ENCODE measurements at places on chromosomes 11 and 22.

GRCh38 chr11:111935317-111936039 lies 1.7 kb upstream of the DIXDC1 start:
- no peak for DNase-seq

DNA sequence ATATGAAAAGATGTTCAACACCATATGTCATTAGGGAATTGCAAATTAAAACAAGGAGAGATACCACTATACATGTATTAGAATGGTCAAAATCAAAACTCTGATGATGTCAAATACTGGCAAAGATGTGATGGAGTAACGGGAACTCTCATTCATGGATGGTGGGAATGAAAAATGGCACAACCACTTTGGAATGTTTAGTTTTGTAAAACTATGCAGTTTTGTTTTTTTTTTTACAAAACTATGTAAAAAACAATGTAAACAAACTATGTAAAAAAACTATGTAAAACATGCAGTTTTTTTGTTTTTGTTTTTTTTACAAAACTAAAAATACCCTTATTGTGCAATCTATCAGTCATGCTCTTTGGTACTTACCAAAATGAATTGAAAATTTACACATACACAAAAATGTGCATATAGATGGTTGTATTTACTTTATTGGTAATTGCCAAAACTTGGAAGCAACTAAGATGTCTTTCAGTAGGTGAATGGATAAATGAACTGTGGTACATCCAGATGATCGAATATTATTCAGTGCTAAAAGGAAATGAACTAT lies 5.0 kb upstream of the USP47 start:
- peak; percentile 22 for DNase-seq

GRCh38 chr11:112248201-112248600 lies 12.5 kb downstream of the PLET1 start:
- DNase-seq: no peak

- DNase-seq: no peak
These were observed 76.6 kb upstream of the UCP3 start for GRCh38 chr11:74085542-74085892.

DNA sequence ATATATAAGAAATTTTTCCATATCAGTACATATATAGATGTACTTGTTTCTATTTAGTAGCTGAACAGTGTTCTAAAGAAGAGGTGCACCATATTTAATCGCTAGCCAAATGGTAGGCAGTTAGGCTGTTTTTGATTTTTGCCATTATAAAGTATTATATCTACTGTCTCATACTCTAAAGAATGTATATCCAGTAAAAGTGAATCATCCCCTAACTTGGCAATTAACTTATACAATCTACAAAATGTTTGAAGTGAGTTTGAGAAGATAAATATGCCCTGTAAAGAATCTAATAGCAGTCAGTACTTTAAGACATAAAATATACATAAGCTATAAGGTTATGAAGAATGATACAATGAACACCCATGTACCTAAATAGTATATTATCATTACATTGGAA lies 291.5 kb downstream of the SWAP70 start:
- DNase-seq: peak; percentile 32

GRCh38 chr11:73140213-73141030 lies 1.7 kb downstream of the FCHSD2 start:
- peak; percentile 39 for DNase-seq

GRCh38 chr11:9748361-9748970 lies 84.6 kb downstream of the SWAP70 start:
- DNase-seq: peak; percentile 83

DNA sequence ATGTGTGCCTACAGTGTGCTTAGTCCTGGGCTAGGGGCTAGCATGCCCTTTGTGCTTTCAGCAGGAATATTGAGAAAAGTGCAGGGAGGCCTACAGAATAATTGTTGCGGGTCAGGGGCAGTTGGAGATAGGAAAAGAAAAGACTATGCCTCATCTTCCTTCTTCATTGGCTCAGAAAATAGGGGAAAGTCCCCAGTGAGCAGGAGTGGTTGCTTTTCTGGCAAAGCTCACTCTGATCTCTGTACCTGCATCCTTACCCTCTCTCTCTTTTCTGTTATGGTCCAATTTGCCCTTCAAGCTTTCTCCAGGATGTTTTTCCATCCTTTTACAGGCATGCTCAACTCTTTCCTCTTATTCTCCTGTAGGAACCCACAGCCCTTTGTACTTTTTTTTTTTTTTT lies 29.5 kb upstream of the RRM1 start:
- DNase-seq: no peak

GRCh38 chr11:32786811-32787210 lies 7.7 kb downstream of the CCDC73 start:
- no peak for DNase-seq

DNA sequence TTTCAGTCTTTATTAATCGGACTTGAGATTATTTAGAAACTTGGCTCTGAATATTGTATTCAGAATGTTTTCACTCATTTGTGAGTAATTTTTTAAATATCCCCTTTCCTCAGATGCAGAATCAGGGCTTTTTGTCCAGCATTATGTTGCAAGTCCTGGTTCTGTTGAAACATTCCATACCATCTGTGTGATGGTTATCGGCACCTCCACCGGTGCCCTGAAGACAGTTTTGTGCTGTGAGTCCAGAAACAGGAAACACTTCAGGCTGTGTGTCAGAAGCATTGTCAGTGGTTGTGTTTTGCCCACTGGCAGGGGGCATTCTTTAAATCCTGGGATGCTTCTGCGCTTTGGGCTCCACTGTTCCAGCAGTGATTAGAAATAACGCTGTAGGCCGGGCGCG lies 20.4 kb downstream of the CDPF1 start:
- no peak for DNase-seq

GRCh38 chr11:134349802-134350355 lies 18.1 kb downstream of the GLB1L2 start:
- DNase-seq: no peak

All from HCEC 1CT (cell line).